Activated CD4-positive, alpha-beta T cell treated with anti-CD3 and anti-CD28 coated beads, Interleukin-2, amount 50 U/mL, for 16 hours (primary cell): ENCODE measurements at places on chromosomes 3 and 15.

- no peak for DNase-seq
Observed at GRCh38 chr3:195258449-195259153, 12.4 kb downstream of the XXYLT1 start.

GRCh38 chr3:36600404-36600803 is 163.9 kb downstream of the DCLK3 start:
- DNase-seq, result no peak

- no peak for DNase-seq
Observed at GRCh38 chr15:89125088-89125826, 37.0 kb downstream of the ABHD2 start.

DNA sequence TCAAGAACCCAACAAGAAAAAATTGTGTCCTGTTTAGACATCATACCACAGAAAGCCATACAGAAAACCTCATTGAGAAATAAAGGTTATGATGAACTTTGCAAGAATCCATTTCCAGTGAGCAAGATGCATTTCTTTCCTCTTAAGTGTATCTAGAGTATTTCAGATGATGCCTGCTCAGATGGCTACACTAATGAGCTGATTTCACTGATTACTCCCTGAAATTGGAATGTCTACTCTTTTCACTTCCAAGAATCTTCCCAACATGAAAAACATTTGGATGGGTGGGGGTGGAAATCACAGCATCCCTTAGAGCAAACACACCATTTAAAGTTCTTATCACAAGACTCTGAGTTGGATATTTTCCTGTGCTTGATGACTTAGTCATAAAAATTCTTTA is 41.4 kb upstream of the IL12A start:
- DNase-seq, result no peak

DNA sequence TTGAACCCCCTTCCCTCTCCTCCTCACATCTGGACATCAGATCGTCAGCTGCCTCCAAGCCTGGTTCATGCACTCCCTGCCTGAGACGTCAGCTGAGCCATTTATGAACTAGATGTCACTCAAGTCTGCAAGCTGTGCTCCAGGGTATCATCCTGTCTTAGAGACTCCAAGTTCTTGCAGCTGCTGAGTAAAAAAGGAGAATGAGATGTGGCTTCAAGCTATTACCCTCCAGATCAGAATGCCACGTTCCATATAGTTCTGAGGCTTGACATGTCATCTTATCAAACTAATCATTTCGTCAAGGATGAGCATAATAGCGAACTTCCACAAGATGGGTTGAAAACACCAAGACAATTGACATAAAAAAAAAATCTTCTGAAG is 766.3 kb downstream of the TBL1XR1 start:
- no peak for DNase-seq

- DNase-seq, result no peak
Observed at GRCh38 chr3:46527239-46527638, 29.5 kb downstream of the RTP3 start.

DNA sequence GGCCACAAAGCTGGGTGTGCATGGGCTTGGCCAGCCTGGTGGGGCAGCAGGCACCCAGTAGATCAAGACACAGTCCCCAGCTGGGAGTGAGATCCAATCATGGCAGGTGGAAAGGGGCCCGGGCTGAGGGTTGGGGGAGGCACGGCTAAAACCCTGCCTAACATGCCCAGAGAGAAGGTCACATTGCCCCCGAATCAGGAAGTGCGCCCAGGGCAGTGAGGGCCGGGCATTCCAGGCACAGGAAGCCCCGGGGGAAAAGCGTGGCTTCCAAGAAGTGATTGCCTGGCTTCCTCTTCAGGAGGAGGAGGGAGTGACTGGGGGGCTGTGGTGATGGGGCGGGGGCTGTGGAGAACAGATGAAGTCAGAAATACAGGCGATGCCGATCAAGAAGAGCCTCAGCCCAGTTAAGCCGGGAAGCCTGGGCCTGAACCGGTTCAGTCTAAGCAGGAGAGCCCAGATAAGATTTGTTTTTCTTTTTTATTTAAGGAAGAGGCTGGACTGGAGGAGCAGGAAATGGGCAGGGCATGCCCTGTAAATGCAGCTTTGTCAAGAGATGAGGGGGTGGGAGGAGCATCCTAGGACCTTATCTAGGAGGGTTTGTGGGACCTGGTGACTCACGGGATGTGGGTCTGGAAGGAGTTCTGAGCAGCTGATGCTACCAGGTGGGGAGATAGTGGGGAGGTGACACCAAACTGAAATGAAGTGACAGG is 83.9 kb downstream of the CHSY1 start:
- DNase-seq, result peak; percentile 92

DNA sequence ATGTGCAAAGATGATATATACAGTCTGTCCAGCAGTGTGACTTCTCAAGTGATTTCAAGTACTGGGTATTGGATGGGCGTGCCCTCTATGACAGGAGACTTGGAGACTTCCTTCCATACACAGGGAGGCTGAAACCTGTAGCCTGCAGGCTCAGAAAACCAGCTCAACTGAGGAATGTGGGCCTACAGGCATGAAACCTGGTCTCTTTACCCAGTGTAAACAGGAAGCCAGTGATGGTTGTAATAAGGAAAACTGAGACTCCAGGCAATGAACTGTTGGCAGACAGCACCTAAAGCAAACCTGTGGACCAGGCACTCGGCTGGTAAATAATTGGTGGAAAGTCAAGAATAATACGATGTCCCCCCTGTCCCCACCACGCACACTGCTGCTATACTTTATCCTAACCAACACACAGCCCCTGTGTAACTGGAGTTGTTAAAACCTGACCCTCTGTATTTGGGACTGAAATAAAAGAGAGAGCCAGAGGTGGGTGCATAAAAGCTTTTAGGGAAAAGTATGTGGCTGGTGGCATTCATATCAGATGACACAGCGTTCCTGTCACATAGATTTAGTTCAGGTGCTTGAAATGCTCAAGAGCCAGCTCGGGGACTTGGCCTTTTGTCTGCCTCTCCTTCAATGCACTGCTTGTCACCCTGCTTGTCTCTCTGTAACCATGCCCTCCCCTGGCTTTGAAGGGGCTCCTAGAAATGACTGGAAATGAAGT is 144.7 kb downstream of the TPRG1 start:
- DNase-seq, result no peak

- DNase-seq, result no peak
Observed at GRCh38 chr3:118196183-118196582, 838.5 kb downstream of the IGSF11 start.

GRCh38 chr15:91965501-91966193 is 112.1 kb downstream of the SLCO3A1 start:
- DNase-seq, result no peak

GRCh38 chr3:126300001-126300760 is 57.0 kb downstream of the KLF15 start:
- no peak for DNase-seq

GRCh38 chr3:195133013-195133412 is 137.9 kb downstream of the XXYLT1 start:
- DNase-seq, result no peak

DNA sequence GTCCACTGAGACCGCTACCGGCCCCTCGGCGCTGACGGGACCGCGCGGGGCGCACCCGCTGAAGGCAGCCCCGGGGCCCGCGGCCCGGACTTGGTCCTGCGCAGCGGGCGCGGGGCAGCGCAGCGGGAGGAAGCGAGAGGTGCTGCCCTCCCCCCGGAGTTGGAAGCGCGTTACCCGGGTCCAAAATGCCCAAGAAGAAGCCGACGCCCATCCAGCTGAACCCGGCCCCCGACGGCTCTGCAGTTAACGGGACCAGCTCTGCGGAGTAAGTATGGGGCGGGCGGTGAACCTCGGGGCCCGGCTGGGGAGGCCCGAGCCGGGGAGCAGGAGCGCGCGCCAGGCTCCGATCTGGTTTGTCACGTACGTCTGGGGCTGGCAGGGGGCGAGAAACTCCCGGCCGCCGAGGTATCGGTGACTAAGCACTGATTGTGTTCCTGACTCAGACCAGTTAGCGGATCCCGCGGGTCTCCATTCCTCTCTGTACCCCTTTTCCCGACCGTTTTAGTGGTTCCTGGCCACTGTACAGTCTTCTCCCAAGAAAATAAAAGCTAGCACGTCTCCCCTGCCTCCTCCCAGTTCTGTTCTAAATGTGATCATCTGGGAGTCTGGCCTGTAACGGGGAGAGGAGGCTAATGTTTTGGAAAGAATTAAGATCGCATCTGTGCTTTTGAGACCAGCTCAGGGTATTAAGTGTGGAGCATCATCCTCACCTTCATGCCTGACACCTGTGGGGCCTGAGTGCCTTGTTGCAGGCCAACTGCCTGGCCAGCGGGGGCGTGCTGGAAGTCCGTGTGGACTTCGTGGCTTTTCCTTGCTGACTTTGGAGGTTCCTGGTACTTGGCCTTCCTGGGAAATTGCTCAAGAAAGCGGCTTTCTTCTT is 691 bp downstream of the MAP2K1 start:
- DNase-seq, result peak; percentile 75

DNA sequence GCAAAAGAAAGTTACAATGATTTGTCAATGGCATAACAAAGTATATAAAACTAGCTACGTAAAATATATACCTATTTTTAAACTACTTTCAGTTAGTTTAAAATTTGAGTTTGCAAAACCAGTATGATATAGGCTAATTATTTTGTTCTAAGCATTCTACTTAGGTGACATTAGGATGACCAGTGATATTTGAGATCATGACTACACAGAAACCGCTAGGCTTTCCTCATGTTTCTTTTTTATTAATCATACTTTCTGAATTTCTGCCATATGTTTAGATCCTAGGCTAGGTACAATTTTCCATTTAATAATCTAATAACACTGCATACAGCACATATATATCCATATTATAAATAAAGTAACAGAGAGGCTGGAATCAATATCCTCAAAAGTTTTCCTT is 52.4 kb upstream of the XRN1 start:
- DNase-seq, result no peak

DNA sequence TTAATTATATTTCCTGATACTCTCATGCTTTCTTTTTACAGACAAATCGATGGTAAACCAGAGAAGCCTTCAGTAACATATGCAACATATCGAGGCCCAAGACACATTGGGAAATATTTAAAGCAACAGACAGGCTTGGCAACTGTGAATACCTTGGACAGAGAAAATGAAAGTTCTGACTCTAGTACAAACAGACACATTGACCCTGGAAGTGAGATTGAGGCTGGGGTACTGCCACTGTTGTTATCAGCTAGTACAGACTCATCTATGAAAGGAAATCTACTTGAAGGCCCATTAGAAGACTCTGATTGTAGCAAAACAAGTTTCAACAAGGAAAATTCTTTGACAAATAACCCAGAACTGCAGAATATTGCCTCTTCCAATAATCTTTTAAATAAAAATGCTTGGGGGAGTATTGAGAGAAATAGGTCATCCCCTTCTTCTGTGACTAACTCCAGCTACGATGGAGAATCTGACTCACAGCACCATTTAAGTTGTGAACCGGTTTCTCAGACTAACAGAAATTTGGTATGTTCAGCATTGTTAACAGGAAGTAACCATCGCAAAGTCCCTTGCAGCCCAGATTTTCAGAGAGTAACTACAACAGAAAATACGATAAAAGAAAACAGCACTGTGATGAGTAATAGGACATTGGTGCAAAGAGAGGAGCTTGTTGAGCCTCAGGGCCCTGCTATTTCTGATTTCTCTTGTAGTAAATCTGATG is 50.2 kb downstream of the CRYBG3 start:
- peak; percentile 73 for DNase-seq

GRCh38 chr15:37111427-37111717 is 11.0 kb upstream of the MEIS2 start:
- no peak for DNase-seq

GRCh38 chr15:71945012-71945411 is 134.7 kb downstream of the NR2E3 start:
- no peak for DNase-seq

GRCh38 chr3:49617390-49618013 is 56.6 kb upstream of the APEH start:
- no peak for DNase-seq

GRCh38 chr15:76198456-76199105 is 112.7 kb downstream of the ETFA start:
- DNase-seq, result no peak

GRCh38 chr15:68614286-68615035 is 35.7 kb downstream of the CORO2B start:
- DNase-seq, result no peak

- no peak for DNase-seq
Observed at GRCh38 chr3:38349684-38350359, 3.2 kb downstream of the XYLB start.

- no peak for DNase-seq
Observed at GRCh38 chr3:29906906-29907305, 626.0 kb downstream of the RBMS3 start.

GRCh38 chr15:45921376-45921775 is 286.5 kb downstream of the SQOR start:
- DNase-seq, result no peak

- no peak for DNase-seq
Observed at GRCh38 chr3:11622586-11623550, 20.8 kb downstream of the VGLL4 start.

DNA sequence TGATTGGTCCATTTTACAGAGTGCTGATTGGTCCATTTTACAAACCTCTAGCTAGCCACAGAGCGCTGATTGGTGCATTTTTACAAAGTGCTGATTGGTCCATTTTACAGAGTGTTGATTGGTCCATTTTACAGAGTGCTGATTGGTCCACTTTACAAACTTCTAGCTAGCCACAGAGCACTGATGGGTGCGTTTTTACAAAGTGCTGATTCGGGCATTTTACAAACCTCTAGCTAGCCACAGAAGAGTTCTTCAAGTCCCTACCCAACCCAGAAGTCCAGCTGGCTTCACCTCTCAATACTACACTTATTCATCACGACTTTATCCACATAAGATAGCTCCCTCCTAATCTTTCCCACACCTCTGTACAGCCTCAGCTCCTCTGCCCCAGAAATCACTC is 899.8 kb downstream of the TUSC7 start:
- DNase-seq, result no peak

DNA sequence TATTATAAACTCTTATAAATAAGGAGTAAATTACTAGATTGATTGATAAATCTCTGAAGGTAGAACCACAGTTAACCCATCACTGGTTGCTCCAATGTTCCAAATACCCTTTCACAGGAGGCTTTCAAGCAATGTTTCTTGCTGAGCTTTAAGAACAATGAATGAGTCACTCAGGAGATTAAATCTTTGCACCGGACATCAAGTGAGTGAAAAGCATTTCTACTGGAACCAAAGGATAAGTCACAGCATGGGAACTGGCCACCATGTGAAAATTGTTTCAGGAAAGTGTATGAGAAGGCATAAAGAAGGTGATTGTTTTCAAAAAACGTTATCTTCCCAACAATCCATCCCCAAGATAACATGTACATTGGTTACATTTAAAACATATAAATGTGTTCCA is 90.6 kb downstream of the CNTN3 start:
- no peak for DNase-seq

GRCh38 chr15:80773122-80773551 is 6.0 kb upstream of the CEMIP start:
- DNase-seq, result no peak

DNA sequence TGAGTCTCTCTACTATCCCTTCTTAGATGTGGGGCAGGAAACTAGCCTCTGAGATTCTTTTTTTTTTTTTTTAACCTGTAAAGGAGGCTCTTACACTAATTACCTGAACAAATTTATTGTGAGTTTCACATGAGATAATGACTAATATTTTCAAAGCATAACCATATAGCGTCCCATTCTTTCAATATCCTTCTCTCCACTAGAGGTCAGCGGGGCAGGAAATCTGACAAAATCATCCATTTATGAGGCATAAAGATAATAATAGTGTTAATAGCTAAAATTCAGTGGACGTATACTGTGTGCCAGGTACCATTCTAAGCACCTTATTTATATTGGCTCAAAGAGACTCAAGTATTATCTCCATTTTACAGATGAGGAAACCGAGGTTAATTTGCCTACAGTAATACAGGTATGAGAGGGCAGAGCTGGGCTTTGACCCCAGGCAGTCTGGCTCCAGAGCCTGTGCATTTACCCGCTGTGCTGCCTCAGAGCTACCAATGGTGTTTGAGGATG is 16.3 kb upstream of the SMAD6 start:
- no peak for DNase-seq
